Activated gamma-delta T cell treated with anti-CD3 and anti-CD28 coated beads, Interleukin-2, amount 50 U/mL, for 16 hours (primary cell): ENCODE measurements at places on chromosomes 13 and 19.

DNA sequence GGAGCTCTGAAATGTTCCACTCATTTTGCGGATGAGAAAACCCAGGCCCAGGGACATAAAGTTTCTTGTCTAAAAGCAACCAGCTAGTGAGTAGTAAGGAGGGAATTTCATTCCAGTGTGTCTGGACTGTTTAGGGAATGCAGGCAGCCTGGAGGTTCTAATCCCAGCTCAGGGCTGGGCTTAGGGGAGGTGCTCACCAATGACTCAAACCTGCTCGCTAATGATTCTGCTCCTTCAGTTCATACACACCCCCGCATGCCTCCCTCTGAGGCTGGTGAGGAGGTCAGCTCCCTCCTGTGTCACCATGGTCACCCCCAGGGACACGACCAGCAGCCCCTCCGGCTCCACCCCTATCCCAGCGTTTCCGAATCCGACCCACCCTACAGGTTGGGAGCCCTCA lies 34.6 kb downstream of the CYP4F2 start:
- no peak for DNase-seq

GRCh38 chr19:10393137-10393536 lies 10.2 kb downstream of the CDC37 start:
- DNase-seq, result no peak

- peak; percentile 29 for DNase-seq
Observed at GRCh38 chr13:112066624-112067004, 335 bp upstream of the SOX1 start.

DNA sequence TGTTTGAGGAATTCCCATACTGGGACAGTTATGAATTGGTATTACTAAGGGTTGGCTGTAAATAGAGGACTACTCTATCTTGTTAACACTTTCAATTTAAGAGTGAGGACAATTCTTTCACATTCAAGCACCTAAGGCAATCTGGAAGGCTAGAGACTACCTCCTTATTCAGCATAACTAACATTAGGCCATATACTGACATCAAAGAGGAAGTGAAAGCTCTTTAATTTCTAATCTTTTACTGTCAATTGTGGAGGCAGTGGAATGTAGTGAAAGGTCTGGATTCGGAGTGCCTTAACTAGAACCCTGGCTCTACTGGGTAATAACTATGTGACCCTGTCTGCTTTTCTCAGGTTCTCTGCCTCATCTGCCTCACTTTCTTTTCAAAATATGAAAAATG lies 134.0 kb downstream of the UFM1 start:
- no peak for DNase-seq

- no peak for DNase-seq
Observed at GRCh38 chr19:16330806-16331690, 6.4 kb downstream of the KLF2 start.
